Activated CD4-positive, CD25-positive, alpha-beta regulatory T cell (primary cell): ENCODE measurements at places on chromosomes 5 and 9.

GRCh38 chr5:37739817-37740261 lies 100.0 kb downstream of the GDNF start:
- DNase-seq, result no peak

DNA sequence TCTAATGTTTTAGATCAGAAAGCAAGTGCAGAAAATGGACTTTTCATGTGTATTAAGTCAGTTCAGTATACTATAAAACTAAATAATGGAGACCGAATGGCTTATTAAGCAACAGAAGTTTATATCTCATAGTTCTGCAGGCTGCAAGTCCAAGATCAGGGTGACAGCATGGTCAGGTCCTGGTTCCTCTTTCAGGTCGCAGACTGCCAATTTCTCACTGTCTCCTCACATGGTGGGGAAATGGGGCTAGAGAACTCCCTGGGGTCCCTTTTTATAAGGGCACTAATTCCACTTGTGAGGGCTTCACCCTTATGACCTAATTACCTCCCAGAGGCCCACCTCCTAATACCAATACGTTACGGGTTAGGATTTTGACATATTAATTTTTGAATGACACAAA lies 48.7 kb downstream of the RICTOR start:
- no peak for DNase-seq

- no peak for DNase-seq
Measured at GRCh38 chr5:39902626-39903025, 477.8 kb upstream of the DAB2 start.

DNA sequence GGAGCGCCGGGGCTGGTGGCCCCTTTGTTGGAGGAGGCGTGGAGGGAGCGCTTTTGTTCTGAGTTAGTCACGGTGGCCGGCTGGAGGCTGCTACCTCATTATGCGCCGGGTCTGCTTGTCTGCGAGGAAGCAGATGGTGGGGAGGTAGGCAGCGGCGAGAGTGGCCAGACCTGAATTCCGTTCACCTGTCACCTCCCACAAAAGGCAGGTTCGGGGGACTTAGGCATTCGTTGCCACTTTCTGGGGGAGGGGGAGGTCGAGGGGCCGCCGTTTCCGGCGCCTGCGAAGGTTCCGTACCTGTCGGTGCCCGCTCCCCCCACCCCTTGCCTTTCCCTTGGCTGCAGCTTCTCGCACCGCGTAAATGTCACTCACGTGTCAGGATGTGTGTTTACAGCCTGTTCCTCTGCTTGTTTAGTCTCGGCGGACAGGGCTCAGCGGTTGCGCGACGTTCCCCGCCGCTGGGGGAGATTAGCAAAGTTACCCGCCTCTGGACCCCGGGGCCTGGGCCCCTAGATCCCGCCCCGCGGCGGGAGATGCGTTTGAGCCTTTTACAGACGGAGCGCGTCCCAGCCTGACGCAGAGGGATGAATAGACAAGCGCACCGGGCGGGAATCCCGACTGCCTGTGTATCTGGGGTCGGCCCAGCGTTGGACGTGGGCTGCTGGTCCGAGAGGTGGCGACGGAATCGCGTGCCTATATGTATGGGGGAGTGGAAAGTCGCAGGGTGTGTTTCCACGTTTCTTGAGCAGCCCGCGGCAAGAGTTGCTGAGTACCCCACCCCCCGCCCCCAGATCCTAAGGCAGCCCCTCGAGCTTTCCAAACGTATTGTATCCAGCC lies 2.7 kb upstream of the LHX2 start:
- DNase-seq, result no peak

DNA sequence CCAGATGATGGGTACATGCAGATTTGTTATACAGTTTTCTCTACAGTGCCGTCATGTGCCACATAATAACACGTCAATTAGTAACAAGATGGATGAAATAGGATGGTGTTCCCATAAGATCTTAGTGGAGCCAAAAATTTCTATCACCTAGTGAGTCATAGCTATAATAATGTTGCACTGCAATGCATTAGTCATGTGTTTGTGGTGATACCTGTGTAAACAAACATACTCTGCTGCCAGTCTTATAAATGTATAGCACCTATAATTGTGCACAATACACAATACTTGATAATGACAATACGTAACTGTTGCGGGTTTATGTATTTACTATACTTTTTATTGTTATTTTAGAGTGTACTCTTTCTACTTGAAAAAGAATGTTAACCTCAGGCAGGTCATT lies 865.4 kb downstream of the MAT2B start:
- DNase-seq, result no peak

GRCh38 chr5:11468334-11469039 lies 435.8 kb downstream of the CTNND2 start:
- DNase-seq, result no peak

DNA sequence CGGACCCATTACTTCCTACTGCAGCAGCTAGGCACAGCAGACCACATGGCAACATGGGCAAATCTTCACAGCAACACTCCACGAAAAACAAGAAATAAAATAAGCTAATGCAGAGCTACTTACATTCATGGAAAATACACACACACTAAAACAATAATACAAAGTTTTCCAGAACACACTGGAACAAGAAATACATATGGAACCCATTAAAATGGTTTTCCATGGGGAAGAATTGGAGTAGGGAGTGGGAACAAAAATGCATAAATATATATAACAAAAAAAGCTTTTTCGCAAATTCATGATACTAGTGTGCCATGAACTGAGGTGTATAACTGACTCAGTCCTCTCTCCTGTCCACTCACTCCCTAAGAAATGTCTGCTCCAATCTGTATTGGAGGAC lies 8.3 kb downstream of the ADAMTS12 start:
- no peak for DNase-seq

DNA sequence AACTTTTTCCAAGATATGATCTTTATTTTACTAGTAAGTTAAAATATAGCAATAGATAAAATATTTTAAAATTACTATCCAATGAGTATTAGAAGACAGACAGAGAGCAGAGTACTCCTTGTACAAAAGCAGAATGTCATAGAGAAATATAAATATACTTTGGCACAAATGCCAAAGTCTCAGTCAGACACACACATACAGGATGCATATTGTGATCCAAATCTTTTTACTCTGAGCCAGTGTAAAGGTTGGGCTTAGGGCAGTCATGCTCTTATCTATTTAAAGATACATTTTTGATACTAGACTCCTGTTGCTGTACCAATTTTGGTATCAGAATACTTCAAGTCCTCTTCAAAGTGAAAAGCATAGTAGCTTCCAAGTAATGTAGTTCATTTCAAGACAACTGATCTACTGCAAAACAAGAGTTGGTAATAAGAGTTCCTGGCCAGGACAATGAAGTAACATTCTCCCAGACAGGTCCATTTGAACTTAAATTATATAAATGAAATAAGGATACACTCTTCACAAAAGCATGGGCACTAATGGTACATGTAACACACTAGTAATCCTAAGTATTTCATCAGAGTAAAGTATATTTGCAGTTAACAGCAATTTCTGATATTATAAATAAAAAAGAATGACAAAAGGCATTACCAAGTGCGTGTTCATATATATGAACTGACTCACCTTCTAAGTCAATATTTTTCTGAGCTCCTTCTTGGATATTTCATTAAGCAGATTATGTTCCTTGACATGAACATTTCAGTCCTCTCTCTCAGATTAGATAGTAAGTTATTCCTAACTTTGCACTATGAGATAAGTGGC lies 10.5 kb downstream of the PFDN1 start:
- no peak for DNase-seq

- no peak for DNase-seq
Measured at GRCh38 chr9:76643399-76644117, 120.7 kb upstream of the PCA3 start.

DNA sequence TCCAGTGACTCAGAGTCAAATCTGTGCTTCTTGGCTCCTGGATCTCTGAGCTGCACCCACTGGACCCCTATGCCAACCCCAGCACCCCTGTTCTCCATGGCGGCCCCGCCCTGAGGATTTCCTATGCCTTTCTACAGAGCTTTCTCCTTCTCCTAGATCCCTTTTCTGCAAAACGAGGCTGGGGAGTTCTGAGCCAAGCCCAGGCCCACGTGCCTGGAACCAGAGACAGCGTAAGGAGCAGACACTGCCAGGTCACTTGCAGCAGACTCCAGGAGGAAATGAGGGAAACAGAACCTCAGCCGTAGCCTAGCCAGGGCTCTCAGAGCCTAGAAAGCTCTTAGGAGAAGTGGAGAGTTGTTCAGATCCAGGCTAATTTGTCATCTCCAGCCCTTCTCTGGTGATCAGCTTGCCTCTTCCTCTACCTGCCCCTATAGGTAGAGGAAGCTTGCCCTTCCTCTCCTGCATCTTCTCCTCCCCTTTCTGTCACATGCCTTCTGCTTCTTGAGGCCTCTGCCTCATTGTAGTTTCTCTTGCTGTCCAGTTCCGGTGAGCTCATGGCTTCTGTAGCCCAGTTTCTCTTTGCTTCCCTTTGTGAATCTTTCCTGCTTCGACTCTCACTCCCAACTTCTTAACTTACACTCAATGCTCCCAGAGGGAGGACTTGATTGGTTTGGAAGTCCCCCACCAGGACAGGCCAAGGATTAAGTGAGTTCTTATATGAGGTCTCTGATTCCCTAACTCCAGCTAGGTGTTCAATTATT lies 163.4 kb downstream of the RGS3 start:
- DNase-seq, result no peak

- no peak for DNase-seq
Measured at GRCh38 chr9:85876628-85877027, 64.3 kb upstream of the NAA35 start.

DNA sequence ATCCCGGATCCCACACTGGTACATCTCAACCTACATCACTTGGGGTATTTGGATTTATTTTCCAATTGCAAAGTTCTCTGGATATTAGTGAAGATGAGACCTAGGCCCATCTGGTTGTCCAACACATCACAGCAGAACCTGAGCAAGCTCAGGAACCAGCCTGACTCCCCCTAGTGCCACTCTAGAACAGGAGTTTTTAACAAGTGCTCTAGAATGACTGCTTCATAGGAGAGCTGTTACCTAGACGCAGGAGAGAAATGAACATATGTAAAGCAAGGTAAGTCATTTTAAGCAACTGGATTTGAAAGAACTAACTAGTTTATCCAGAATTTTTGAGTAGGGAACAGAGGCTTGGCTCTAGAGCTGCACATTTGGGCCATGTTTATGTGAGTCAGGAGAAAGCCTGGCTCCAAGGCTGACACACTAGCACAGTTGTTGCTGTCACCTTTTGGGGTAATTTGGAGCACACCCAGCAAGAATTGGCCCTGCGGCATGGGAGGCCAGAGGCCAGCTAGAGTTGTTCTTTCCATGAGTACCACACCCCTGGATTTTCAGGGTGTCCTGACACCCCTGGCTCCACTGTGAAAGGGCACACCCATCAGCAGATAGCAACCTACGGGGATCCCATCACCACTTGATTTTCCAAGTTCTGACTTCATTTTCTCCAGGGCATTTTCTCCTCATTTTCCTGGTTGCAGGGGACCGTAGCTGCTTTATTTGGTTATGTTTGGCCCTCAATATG lies 110.9 kb upstream of the LPAR1 start:
- DNase-seq, result no peak

DNA sequence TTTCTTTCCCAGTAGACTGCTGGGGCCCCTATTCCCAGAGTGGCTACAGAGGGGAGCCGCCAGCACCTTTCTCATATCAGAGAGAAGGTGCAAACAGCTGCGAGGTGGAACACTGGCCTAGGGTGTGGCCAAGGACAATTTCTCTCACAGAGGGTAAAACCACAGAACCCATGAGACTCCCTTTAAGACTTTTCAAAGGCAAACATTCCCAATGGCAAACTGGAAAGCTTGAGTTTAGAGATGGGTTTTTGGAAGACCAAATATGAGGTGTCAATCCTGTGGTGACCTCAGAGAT lies 335.1 kb upstream of the PIK3R1 start:
- DNase-seq, result no peak

- DNase-seq, result no peak
Measured at GRCh38 chr5:53277491-53277890, 167.9 kb upstream of the MOCS2 start.

DNA sequence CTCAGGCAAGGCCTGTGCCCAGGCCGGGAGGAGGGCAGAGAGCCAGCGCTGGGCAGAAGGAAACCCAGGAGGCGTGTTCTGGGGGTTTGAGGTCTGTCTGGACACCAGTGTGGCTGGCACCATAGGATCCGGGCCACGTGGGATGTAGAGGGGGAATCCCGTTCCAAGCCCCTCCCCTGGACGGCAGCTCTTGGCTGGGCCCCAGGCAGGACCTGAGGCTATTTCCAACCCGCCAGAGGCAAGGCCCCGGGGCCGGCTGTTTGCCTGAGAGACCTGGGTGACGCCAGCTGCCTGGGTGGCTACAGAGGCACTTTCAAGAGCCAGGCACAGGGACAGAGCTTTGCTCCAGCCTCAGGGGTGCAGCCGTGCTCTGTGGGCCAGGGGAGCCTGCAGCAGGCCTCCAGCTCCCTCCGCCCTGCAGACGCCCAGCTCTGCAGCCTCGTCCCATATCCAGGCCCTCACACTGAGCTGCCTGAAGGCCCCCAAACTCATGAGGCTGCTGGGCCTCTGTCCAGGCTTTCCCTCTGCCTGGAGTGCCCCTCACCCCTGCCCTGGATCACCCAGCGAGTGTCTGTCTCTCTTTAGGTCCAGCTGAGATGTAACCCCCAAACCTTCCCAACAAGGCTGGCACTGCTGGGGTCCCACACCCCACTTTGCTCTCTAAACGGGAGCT lies 56.6 kb upstream of the EGFL7 start:
- no peak for DNase-seq

GRCh38 chr5:139746691-139747582 lies 48.7 kb upstream of the PSD2 start:
- DNase-seq, result peak; percentile 29

- no peak for DNase-seq
Measured at GRCh38 chr9:23621924-23622323, 204.1 kb downstream of the ELAVL2 start.

DNA sequence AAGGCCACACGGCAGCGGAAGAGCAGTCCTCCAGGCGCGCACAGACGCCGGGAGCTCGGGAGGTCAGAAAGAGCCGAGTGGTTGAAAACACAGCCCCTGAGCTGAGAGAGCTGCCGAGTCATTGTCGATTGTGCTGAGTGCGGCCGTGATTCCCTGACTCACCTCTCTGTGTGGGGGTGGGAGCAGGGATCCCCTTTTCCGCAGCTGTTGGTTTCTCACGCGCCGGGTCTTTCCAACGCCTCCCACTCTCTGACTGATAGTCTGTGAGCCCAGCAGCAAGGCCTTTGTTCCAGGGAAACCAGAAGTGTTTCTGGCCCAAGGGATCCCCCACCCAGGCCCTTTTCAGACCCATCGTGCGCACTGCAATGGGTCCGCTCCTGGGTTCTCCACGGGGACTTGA lies 97.3 kb downstream of the MRPL36 start:
- no peak for DNase-seq

DNA sequence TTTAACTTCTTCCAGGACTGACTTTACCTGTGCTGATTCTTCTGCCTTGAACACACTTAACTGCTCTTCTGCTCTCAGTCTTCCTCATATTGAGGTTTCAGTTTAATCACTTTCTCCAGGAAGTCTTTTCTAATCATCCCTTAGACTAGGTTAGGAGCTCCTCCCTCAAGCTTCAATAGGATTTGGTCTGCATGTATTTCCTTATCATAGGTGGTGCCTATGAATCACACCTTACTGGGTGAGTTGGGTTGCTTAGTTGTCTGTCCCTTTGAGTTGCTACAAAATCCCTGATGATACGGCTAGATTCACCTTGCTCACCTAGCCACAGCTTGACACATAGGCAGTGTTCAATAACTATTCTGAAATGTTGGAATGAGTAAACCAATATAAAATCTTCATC lies 164.4 kb downstream of the DNAH5 start:
- DNase-seq, result no peak
